ENCODE measurements at places on chromosomes 5 and 9.

DNA sequence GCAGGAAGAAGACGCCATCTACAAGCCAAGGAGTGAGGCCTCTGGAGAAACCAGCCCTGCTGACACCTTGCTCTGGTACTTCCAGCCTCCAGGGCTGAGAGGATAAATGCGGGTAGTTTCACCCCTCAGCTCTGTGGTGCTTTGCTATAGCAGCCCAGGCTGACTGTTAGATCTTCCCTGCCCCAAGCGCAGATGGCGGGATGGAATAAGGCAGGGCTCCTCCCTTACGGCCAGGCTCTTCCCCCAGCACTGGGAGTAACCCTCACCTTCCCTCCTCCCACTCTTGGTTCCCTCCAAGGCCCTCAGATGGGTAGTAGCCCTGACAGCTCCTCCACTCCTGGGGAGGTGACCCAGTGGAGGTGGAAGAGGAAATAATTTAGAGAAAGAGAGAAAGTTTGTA is 285.1 kb downstream of the GADD45G start:
- DNase-seq, result no peak

- DNase-seq, result no peak
Measured at GRCh38 chr5:171627936-171628632, 157.5 kb upstream of the SMIM23 start.

DNA sequence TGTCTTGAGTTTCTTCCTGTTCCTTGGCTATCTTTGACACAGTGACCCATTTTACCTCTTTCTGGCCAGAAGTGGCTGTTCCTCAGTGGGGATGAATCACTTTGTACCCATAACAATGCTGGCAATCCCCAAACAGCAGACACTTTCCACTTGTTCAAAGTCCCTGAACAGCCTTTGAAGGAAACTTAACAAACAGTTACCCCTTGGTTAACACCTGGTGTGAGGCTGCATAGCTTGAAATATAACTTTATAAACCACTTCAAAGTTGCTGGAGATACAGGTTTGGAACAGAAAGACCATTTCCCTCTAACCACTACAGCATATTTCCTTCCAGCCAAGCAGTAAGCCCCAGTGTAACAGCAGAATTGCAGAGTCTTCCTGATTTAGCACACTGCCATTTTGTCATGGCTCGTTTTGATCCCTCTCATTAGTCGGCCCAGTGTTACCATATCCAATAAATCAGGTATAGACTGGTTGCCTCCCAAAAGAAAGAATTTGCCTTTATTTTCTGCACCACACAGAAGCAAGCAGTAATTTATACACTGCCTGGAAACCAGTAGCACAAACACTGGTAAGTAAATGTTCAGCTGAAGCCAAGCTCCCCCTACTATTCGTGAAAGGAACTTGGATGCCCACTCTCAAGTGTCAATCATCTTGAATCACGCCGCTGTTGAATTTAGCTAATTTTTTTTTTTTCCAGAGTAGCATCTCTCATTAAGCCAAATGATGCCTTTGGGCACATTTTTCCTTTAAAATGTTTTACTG is 225.9 kb downstream of the PIK3R1 start:
- DNase-seq, result no peak

DNA sequence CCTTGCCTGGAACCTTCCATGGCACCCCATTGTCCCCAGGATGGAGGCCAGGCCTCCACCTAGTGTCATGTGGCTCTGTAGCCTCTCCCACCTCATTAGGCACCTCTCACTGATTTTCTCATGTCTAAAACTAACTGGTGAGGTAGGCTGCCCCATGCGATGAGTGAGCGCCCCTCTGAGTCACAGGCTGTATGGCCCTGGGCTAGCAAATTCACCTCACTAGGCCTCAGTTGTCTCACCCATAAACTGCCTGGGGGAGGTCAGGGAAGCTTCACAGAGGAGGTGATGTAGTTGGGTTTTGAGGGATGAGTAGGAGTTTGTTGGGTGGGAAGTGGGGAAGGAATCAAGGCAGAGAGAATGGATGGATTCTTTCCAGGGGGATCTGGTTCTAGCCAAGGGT is 8.8 kb downstream of the RXRA start:
- no peak for DNase-seq

DNA sequence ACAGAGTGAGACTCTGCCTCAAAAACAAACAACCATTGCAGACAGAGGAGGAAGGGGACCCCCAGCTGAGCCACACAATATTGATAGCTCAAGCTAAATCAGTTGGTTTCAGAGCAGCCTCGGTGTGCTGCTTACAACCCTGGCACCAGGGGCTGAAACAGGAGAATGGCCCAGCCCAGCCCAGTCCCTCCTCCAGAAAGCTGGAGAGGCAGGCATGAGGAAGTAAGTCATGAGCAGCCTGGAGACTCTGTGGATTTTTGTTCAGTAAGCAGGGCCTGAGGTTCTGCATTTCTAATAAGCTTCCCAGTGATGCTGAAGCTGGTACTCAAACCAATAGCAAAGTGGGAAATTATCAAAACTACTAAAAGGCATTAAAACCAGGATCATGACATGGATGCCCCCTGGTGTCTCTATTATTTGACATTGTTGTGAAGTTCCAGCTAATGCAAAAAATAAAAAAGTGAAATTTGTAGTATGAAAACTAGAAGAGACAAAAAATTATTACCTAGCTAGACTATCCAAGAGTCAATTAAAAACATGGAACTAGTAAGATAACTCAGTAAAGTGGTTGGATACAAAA is 14.2 kb downstream of the PRRT1B start:
- DNase-seq, result no peak

DNA sequence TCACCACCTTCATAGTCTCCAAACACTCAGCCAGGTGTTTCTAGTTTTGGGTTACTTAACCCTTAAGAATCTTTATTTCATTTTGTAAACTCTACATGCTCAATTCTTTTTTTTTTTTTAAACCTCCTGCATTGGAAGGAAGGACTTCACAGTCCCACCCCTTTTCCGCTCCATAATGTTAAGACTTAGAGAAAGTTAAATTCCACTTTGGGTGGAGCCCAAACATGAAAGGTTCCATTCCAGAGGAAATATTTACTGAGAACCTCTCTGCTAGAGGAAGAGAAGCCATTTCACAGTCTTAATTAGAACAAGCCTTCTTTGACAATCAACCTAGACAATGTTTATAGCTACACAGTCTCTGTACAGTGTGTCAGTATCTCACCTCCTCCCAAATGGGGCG is 312.3 kb downstream of the MLLT3 start:
- no peak for DNase-seq

DNA sequence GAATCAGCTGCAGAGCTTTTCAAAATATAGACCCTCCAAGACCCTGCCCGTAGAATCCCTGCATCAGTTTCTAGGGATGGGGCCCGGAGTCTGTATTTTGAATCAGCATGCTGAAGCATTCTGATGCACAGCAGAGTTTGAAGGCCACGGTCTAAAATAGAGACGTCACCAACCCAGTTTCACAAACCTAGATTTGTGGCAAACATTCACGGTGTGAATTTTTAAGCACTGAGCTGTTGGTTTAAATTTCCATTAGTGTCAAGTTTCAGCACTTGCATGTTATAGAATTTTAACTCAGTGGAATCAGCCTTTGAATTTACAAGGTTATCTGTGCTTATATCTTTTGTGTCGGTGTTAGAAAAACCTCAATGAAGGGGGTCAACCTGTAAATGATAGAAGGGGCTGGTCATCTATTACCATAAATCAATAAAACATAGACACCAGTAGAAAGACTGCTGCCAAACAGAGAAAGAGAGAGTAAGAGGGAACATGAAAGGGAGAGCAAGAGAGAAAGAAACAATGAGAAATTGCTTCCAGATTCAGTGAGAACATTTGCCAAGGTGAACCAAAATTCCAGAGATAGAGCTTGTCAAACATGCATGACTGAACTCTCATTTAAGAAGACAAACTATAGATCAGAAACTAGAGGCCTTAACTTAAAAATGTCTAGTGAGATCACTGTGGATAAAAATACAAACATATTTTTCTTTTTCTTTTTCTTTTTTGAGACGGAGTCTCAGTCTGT is 414.9 kb downstream of the ZSWIM6 start:
- DNase-seq, result no peak

GRCh38 chr5:80985600-80986228 is 25.6 kb downstream of the RASGRF2 start:
- DNase-seq, result no peak

DNA sequence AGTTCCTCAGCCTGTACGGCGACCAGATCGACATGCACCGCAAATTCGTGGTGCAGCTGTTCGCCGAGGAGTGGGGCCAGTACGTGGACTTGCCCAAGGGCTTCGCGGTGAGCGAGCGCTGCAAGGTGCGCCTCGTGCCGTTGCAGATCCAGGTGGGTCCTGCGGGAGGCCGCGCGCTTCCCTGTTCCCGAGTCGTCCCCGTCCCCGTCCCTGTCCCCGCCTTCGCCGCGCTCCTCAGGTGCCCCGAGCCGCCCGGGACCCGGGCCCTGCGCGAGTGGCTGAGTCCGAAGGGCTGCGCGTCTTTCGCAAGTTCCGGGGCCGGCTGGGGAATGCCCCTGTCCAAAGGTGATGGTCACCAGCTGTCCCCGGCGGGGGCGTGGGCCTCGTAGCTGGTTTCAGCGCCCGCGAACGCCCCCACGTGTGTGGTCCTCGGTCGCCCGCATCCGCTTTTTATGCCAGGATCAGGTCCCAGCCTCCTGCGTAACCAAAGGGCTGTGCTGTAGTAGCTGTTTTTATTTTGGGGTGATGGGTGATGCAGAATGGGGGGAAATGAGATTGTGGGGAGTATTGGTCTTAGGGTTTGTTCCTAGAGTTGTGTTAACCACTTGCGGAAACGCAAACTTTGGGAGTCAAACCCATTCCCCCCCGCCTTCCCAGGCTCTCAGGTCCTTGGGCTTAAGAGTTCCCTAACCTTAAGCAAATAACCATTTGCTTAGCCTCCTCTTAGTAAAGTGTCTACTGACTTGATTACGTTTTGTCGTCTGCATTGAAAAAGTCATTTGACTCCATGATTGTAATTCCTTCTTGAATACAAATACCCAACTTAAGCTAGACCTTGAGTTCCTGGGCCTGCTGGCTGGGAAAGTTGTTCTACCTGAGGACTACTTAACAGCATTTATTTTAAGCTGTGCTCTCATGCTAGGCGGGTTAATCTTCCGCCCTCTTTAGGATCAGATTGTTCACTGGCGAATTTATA is 663 bp downstream of the ISOC1 start:
- peak; percentile 3 for DNase-seq

- no peak for DNase-seq
Measured at GRCh38 chr9:15352306-15352705, 45.3 kb upstream of the TTC39B start.

DNA sequence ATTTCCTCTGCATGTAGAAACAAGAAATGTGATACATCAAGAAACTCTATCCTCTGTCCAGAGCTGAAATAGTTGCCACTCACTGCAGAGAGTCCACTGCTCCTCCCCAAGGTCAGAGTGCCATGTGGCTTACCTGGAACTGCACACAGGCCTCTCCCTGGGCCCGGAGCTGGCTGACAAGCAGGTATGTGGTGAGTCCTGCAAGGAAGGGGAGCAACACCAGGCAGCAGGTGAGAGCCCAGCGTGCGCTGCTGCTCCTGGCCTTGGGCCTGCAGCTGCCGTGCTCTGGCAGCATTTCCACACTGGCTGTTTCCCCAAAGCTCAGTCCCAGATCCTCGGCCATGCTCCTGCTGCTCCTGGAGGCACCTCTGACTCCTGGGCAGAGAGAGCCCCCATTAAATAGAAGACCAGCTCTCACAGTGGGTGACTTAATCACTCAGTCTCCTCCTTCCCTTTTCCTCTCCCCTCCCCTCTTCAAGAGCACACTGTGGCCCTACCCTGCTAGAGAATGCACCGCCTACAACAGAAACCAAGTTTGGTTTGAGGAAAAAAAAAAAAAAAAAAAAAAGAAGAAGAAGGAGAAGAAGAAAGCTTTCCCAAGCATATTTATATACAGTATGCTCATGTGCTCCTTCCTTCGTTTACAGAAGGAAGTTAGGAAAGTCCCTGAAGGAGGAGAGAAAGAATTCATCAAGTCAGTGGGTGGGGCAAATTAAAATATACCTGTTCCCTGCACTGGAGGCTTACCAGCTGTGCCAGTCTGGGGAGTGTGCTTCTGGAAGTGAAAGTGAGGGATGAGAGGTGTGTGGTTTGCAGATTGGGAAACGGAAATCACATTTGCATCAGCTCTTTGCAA is at the start of gene TNFSF15:
TNFSF15 (minus strand) TSS at position 370 of the 856 bp plus-strand sequence; CDS start at position 343, 27 bp downstream.
- DNase-seq, result no peak

DNA sequence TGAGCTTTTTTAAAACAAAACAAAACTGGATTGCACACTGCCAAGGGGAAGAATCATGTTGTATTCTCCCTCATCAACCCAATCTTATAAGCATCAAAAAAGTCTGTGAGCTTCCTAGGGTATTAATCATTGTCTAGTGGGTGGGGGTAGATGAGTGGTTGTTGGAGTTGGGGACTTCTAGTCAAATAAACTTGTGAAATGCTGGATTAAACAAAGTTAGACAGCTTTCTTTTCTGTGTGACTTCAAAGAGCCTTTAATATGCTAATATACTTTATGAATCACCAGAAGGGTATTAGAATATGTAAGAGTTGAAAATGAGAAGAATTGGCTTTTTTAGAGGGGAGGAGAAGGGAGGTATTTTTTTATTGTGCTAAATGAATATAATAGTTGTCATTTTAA is 87.7 kb downstream of the GALNT10 start:
- no peak for DNase-seq

DNA sequence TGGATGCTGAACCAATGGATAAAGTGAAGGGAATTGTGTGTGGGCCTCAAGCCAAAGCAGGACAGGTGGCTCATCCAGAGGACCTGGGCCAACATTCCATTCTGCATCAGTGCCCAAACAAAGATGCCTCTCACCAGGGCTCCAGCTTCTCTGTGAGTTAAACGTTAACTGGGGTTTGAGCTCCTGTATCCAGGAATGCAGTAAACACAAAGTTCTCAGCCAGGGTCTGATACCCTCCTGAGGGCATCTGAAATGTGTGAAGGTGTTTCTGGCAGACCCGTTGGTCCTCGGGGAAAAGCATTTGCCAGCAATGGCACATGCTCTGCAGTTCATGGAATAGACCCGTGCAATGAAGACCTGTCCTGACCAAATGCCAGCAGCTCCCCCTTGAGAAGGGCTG is 33.9 kb upstream of the AOPEP start:
- no peak for DNase-seq

GRCh38 chr5:53913941-53914340 is 353.5 kb downstream of the NDUFS4 start:
- no peak for DNase-seq

DNA sequence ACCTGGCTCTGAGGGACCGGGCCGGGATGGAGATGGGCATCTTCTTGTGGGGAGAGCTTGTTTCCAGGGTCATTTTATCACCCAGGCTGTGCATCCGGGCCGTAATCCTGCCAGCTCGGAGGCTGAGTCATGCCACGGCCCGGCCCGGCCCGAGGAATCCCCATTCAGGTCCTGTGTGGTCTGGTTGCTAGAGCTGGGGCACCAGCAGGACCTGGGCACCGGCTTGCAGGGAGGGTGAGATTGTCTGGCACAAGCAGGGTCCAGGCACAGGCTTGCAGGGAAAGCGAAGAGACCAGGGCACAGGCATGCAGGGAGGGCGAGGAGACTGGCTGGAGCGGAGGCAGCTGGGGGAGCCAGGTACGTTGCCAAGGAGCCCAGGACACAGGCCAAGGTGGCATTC is 106.8 kb downstream of the RXRA start:
- no peak for DNase-seq

GRCh38 chr5:113660706-113661250 is 147.3 kb downstream of the YTHDC2 start:
- no peak for DNase-seq

- DNase-seq, result no peak
Measured at GRCh38 chr9:91948597-91949391, 1.2 kb downstream of the ROR2 start.

- no peak for DNase-seq
Measured at GRCh38 chr5:126267438-126267837, 155.8 kb upstream of the GRAMD2B start.

- DNase-seq, result no peak
Measured at GRCh38 chr5:66337626-66338226, 193.6 kb downstream of the SREK1 start.
